ENCODE measurements at places on chromosomes 5 and 9. TPM values are rescaled to one million over a fixed set of nuclear protein-coding genes. Genes with fewer than 3 reads are reported as not detected.

GRCh38 chr5:172169216-172169615 lies 18.8 kb downstream of the STK10 start:
- H3K36me3 ChIP-seq, result no peaks in the 10 kb centered on the region
- no peak overlapping the region for H3K27ac ChIP-seq
- no peak overlapping the region for H3K4me3 ChIP-seq
- no peak for DNase-seq

GRCh38 chr5:66769839-66770617 lies 173.8 kb downstream of the MAST4 start:
- no peaks in the 10 kb centered on the region for H3K4me1 ChIP-seq
- no peaks in the 10 kb centered on the region for H3K27me3 ChIP-seq
- H3K36me3 ChIP-seq, result no peaks in the 10 kb centered on the region
- no peak overlapping the region for H3K27ac ChIP-seq
- no peak overlapping the region for H3K4me3 ChIP-seq

DNA sequence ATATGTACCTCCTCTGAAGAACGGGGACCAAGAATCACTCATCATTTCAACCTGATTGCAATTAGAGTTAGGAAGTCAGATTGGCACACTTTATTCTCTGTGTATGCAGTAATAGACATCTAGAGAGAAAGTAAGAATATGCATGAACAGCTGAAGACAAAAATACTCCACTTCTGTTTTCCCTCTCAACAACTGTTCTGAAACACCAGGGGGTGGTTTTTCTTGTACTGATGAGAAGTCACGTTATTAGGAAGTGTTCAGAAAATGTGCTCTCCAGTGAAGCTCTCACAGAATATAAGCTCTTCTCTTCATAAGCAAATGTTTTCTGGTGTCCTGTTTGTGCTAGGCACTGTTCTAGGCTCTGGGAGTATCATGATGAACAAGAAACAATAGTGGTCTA lies 531.7 kb upstream of the C9orf72 start:
- H3K27ac ChIP-seq, result no peak overlapping the region
- H3K4me1 ChIP-seq, result no peaks in the 10 kb centered on the region
- no peak overlapping the region for H3K4me3 ChIP-seq
- no peaks in the 10 kb centered on the region for H3K27me3 ChIP-seq
- DNase-seq, result no peak
- H3K36me3 ChIP-seq, result no peaks in the 10 kb centered on the region

DNA sequence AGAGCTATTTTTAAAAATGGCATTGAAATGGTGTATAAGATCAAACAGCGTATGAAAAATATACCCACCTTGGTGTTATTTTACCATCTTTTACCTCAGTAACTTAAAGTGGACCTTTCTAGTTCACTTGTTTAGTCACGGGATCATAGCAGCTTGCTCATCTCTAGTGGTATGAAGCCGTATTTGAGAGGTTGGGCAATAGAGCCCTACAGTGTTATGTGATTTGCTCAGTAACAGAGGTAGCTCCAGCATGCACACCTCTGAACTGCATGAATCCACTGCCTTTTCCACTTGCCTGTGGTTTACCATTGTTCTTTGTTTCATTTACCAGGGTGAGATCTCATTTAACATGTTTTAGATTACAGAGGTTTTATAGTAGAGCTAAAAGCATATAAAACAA lies 134.4 kb downstream of the ATG10 start:
- peaks cover 10% of the 10 kb centered on the region for H3K4me1 ChIP-seq
- DNase-seq, result no peak
- H3K36me3 ChIP-seq, result no peaks in the 10 kb centered on the region
- no peaks in the 10 kb centered on the region for H3K27me3 ChIP-seq
- H3K4me3 ChIP-seq, result no peak overlapping the region

DNA sequence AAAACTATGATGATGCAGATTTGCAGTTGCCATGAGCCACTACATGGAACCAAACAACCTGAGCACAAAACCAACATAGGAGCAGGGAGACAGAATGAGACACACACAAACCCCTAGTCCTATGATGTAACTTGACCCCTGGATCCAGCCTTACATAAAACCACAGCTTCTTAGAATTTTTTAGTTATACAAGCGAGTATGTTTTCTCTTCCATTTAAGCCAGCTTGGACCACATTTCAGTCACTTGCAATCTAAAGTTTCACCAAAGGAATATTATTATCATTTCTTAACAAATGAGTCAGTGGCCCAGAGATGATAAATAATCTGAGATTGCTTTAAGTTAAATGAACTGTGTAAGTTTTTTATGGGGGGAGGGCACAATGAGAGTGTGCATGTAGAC lies 6.8 kb downstream of the SPOCK1 start:
- no peaks in the 10 kb centered on the region for H3K36me3 ChIP-seq
- no peak for DNase-seq
- H3K27ac ChIP-seq, result no peak overlapping the region

GRCh38 chr5:3995954-3996619 lies 400.5 kb downstream of the IRX1 start:
- no peak for DNase-seq
- H3K4me1 ChIP-seq, result no peaks in the 10 kb centered on the region
- no peak overlapping the region for H3K27ac ChIP-seq
- no peak overlapping the region for H3K4me3 ChIP-seq
- H3K36me3 ChIP-seq, result no peaks in the 10 kb centered on the region

NELFB gene
- 62.4 TPM for total RNA-seq

- H3K4me3 ChIP-seq, result no peak overlapping the region
- H3K4me1 ChIP-seq, result peaks cover 5% of the 10 kb centered on the region
- no peak for DNase-seq
- no peaks in the 10 kb centered on the region for H3K27me3 ChIP-seq
- H3K36me3 ChIP-seq, result no peaks in the 10 kb centered on the region
- peak overlapping the region; percentile 29 for H3K27ac ChIP-seq
These were observed 190.2 kb upstream of the ELL2 start for GRCh38 chr5:96151891-96152290.

- H3K27ac ChIP-seq, result no peak overlapping the region
- no peaks in the 10 kb centered on the region for H3K36me3 ChIP-seq
- DNase-seq, result no peak
- no peak overlapping the region for H3K4me3 ChIP-seq
- H3K4me1 ChIP-seq, result no peaks in the 10 kb centered on the region
These were observed 159.6 kb upstream of the TBCA start for GRCh38 chr5:77935506-77936364.

DNA sequence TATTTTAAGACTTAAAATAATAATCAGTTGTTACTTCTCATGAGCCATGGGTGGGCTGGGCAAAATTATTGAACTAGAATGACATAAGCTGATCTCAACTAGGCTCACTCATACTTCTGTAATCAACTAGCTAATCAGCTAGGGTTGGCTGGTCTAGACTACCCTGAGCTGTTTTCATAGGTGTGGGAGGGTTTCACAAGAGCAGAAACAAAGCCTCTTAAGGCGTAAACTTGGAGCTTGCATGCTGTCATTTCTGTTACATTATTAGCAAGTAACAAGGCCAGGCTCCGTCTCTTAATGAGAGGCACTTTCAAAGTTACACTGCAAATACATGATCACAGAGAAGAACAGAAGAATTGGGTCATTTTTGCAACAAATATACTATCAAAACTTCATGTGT lies 57.2 kb upstream of the GHR start:
- no peak for DNase-seq
- H3K27me3 ChIP-seq, result no peaks in the 10 kb centered on the region
- H3K27ac ChIP-seq, result no peak overlapping the region

- no peaks in the 10 kb centered on the region for H3K27me3 ChIP-seq
- DNase-seq, result no peak
- H3K4me1 ChIP-seq, result no peaks in the 10 kb centered on the region
- H3K27ac ChIP-seq, result no peak overlapping the region
- H3K36me3 ChIP-seq, result no peaks in the 10 kb centered on the region
- no peak overlapping the region for H3K4me3 ChIP-seq
These were observed 277.9 kb upstream of the MSX2 start for GRCh38 chr5:174446446-174446845.

RNF14 gene
- 72.1 TPM for total RNA-seq

PHF24 gene
- total RNA-seq, result 0.08 TPM

GRCh38 chr5:125189531-125189941 lies 443.1 kb upstream of the ZNF608 start:
- H3K4me3 ChIP-seq, result no peak overlapping the region
- H3K27me3 ChIP-seq, result no peaks in the 10 kb centered on the region
- peak overlapping the region; percentile 73 for H3K27ac ChIP-seq
- DNase-seq, result no peak
- no peaks in the 10 kb centered on the region for H3K36me3 ChIP-seq

GRCh38 chr5:82641331-82642003 lies 363.3 kb upstream of the RPS23 start:
- DNase-seq, result peak; percentile 57
- no peak overlapping the region for H3K4me3 ChIP-seq
- H3K27me3 ChIP-seq, result no peaks in the 10 kb centered on the region
- no peaks in the 10 kb centered on the region for H3K36me3 ChIP-seq
- no peaks in the 10 kb centered on the region for H3K4me1 ChIP-seq

- H3K27me3 ChIP-seq, result no peaks in the 10 kb centered on the region
- H3K27ac ChIP-seq, result no peak overlapping the region
- no peaks in the 10 kb centered on the region for H3K36me3 ChIP-seq
- DNase-seq, result no peak
- no peak overlapping the region for H3K4me3 ChIP-seq
These were observed 86.6 kb downstream of the FEM1C start for GRCh38 chr5:115458003-115458409.

DNA sequence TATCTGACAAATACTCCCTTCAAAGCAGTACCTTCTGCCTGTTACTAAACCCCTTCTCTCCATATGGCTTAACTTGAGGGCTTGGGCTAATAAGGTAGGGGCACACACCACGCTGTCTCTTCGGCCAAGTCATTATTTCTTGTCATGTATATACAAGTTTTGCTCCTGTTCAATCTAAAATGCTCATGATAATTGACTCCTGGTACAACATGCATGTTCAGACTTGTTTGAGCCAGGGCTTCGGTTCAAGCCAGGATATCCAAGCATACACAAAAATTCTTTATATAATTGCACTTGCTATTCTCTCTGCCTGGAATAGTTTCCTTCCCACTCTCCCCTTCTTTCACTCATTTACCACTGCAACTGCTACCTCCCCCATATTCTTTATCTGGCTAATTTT lies 756.0 kb upstream of the C9orf72 start:
- no peak overlapping the region for H3K27ac ChIP-seq
- DNase-seq, result no peak
- no peaks in the 10 kb centered on the region for H3K27me3 ChIP-seq
- H3K36me3 ChIP-seq, result no peaks in the 10 kb centered on the region

ENHO gene
- 7.2 TPM for total RNA-seq

GRCh38 chr9:30670805-30671562 lies 1713.5 kb upstream of the ACO1 start:
- no peak for DNase-seq
- no peak overlapping the region for H3K4me3 ChIP-seq
- no peaks in the 10 kb centered on the region for H3K36me3 ChIP-seq
